ENCODE measurements at places on chromosomes 5 and 9.

GRCh38 chr5:121182788-121183490 lies 668.7 kb upstream of the FTMT start:
- DNase-seq: no peak

DNA sequence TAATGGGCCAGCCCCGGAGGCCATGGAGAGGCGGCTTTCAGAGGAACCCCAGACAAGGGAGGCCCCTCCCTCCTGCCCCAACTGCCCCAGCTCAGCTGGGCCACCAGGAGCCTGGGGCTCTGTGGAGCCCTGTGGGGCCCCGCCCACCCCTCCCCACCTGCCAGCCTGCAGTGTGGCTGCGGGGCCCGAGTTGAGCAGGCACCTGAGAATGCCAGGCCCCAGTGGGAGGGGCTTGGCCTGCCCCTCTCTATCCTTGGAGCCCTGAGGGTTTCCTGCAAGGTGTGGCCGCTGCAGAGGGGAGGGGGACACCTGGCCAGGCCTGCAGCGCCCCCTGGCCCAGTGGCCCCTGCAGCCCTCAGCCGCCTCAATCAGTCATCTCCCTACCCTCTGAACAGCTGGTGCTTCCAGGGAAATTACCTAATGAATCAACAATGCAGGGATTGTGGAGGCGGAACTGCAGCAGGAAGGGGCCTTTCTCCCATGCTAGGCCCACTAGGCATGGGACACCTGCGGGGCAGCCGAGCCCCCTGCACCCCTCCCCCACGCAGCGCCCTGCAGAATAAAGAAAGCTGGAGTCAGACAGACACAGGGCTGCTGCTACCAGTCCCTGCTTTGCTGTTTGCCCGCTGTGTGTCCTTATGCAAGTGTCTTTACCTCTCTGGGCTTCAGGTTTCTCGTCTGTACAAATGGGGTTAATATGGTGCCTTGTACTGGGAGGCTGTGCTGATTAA lies 48.0 kb downstream of the LMX1B start:
- no peak for DNase-seq

DNA sequence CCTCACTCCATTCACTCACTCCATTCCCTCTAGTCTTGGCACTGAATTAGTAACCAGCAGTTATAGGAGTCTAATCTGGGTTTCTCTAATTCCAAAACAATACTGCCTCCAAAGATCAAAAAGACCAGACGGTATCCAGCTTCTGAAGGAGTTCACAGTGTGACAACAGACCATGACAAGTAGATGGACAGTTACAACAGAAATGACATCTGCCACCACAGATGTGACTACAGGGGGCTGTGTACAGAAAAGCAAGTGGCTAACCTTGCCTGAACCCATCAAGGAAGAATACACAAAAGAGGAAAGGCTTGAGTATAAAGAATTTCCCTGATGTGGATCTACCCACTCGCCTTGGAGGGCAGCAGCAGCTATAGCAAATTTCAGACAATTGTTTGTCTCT lies 112.4 kb downstream of the ACTL7B start:
- DNase-seq: no peak

DNA sequence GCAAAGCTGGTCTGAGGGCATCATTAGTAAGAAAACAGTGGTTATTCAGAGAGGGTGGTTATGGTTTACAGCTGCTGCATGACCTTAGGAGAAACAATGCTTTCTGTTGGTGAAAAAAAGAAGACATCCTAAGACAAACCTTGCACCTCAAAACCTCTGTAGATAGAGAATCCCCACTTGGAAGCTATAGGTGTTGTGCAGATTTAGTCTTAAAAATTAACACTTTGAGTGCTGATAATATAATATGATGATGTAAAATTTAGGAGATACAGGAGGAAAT lies 1.4 kb upstream of the PTTG1 start:
- DNase-seq: no peak

GRCh38 chr9:8428389-8428788 lies 628.8 kb upstream of the DMAC1 start:
- no peak for DNase-seq

DNA sequence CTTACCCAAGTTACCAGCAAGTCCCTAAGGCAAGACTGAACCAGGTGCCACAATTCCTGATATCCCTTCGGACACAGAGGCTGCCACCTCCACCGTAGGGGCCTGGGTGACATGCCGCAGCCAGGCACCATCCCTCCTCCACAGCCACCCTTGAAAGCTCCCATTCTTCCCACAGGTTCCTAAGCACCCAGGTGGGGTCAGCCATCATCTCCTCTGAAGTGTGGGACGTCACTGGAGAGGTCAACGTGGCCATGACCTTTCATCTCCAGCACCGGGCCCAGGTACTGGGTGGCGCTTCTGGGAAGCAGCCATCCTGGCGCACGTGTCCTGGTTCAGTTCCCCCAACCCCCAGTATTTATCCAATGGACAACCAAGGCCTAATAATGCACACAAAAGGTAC lies 8.2 kb downstream of the ADGRD2 start:
- no peak for DNase-seq

GRCh38 chr5:56552612-56553268 lies 262.6 kb upstream of the MAP3K1 start:
- no peak for DNase-seq

- no peak for DNase-seq
Measured at GRCh38 chr5:151298063-151298855, 5.3 kb downstream of the SLC36A3 start.

DNA sequence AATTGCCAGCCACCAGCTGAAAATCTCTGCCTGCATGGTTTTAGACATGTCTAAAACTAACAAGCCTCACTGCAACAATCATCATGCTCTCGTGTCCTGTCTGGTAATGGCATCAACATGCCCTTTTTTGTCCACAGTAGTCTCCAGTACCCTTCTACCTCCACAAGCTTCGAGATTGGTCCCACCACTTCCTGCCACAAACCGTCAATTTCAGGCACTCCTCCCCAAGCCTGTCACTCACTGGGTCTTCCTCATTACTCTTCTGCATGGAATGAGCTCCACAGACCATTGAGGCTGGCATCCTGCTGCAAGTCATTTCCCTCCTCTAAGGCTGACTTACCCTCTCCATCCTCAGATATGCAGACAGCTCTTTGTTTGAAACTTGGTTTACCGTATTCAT lies 9.0 kb downstream of the LPAR1 start:
- no peak for DNase-seq

- no peak for DNase-seq
Measured at GRCh38 chr9:126684345-126684744, 70.6 kb downstream of the LMX1B start.

DNA sequence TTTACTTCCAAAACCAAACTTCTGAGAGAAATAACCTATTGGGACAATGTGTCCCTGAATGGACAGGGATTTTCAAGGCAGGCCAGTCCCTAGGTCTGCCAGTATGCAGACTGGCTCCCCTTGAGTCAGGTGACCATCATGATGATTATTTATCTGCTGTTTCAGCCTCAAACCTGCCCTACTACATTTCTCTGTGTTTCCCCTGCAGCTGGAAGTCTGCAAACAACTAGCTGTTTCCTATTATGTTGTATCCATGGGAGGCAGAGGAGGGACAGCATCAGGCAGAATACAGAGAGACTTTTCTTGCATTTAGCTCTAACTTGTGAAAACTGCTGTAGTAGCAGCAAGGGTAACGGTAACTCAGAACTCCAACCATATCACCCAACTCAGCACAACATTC lies 36.2 kb upstream of the IFNK start:
- DNase-seq: no peak

DNA sequence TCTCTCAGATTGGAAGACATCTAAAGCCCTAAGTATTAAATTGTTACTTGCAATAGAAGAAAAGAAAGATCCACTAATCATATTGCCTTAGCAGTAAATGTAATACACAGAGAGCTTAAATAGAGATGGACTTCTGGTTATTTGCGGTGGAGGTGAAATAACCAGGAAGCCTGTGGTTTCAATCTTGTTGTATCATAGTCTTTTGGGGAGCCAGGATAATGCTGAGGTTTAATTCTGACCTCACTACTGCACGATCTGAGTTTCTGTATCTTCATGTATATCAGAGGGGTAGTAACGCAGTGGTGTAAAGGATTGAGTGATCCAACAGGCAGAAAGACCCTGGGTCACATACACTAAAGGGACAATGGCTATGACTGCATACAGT lies 71.7 kb downstream of the ANKRD55 start:
- DNase-seq: no peak
